ENCODE measurements at places on chromosomes 2 and 18.

DNA sequence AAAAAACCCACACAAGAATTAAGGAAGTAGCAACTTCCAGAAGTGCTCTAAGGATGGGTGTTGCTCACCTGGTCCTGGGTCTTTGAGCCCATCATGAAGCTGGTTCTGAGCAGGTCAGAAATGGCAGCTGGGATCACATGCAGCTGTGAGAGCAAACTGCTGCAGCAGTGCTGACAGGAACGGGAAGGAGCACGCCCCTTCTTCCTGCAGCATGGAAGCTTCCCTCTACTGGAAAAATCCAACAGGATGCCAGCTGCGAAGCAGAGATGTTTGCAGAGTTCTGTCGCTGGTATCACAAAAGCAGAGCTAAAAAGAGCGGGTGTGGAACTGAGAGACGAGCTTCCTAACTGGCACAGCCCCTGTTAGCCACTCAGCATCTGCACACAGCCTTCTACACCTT lies 33.7 kb downstream of the EIF4E2 start:
- DNase-seq: no peak

- peak; percentile 41 for DNase-seq
These were observed 35.7 kb downstream of the CDC42EP3 start for GRCh38 chr2:37635504-37636380.

GRCh38 chr2:98538280-98539041 lies 69.9 kb downstream of the COA5 start:
- DNase-seq: no peak

DNA sequence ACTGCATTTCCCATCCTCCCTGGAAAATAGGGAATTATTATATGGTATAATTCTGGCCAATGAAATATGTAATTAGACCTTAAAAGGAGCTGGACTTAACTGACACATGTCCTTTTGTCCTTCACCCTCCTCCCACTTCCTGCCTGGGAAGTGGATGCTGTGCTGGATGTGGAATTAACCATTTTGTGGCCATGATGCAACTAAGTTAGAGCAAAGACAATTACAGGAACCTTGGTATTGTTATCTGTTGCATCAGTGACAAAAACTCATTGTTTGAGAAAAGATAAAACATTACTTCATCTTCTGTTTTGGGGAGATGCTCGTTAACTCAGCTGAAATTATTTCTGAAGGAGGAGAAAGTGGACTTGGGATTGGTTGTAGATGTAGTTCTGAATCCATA lies 227.7 kb upstream of the BOD1L2 start:
- no peak for DNase-seq

DNA sequence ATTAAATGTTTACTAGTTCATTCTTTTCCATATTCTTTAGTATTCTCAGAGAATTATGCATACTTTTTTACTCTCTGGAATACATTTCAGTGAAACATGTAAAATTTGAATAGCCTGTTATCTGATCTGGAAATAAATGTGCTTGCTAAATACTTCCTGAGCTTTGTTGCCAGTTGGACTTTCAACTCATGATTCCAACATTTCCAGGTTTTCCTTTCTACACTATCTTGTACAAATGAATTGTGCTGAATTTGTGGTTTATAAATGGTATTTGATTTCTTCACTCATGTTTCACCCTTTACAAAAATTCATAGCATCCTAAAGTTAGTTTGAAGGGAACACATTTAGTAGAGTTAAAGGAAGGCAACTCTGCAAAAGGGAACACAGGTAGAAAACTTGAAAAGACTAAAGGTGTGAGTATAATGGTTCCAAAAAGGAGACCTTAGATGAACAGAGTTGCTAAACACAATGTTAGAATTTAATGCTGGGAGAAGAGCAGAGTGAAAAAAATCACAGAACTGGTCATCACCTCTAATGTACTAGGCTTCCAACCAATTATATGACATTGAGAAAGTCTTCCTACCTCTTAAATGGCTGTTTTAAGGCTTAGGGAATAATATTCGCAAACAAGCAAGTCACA lies 28.6 kb downstream of the SYT4 start:
- DNase-seq: no peak

- DNase-seq: no peak
These were observed 64.4 kb downstream of the AOX1 start for GRCh38 chr2:200650195-200650594.

Measured in stimulated activated CD4-positive, alpha-beta T cell treated with anti-CD3 and anti-CD28 coated beads, Interleukin-1b, Interleukin-23, amount 100 ng/mL, for 4 hours (primary cell).